Activated CD8-positive, alpha-beta memory T cell treated with anti-CD3 and anti-CD28 coated beads for 48 hours (primary cell): ENCODE measurements at places on chromosomes 3 and 15.

GRCh38 chr3:17315897-17316296, 426.5 kb downstream of the TBC1D5 start:
- no peak for DNase-seq

DNA sequence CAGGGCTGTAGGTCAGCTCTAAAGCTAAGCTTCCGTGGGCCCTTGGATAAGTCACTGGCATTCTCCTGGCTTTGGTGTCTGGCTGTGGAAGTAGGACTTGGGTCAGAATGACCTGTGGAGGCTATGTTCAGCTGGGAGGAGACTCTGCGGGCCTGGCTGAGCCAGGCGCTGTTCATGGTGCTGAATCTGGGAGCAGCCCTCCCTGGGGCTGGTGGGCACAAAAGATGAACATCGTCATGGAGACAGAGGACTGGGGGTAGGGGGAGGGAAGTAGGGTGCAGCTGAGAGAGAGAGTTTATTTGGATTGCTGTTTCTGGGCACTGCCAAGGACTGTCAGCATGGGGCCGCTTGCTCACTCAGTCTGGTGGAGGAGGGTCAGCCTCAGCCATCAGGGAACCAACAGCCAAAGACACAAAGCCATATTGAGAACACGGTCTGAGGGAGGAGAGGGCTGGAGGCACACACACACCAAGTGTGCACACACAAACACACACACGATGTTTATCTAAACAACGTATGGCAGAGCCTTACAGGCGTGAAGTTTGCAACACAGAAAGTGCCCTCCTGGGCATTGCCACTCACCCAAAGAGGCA, 120.7 kb upstream of the LINGO1 start:
- no peak for DNase-seq

DNA sequence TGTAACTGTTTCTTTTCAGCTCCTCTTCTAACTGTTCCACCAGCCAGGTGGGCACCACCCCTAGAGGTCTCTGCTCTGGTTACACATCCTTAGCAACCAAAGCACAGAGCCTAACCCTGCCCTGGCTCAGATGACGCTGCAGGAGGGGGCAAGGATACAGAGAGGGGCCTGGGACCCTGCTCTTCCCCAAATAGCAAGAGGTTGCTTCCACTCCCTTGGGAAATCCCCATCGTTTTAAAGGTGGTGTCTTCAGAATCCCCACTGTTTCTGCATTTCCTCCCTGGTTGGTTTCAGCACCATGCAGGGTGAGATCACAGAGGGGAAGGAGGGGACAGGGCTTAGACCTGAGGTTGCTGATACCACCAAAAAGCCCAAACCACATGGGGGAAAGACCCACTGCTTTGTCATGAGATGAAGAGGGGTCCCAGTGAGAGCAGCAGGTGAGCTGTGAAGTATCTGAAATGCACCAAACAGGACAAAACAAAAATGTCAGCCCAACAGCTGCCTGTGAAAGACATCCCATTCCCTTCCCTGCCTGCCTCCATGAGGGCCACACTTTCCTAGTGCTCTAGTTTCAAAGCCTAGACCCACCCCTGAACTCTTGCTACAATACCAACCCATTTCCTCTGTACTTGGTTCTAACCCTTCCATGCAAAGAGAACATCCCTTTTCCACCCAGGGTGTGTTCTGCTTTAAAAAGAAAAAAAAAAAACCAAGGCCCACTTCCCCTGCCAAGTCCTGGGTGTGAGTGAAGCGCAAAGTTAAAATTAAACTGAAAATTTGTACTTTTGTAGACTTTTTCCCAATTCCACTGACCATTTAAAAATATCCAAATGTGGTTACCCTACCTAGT, 29.0 kb downstream of the ANP32A start:
- DNase-seq = no peak

DNA sequence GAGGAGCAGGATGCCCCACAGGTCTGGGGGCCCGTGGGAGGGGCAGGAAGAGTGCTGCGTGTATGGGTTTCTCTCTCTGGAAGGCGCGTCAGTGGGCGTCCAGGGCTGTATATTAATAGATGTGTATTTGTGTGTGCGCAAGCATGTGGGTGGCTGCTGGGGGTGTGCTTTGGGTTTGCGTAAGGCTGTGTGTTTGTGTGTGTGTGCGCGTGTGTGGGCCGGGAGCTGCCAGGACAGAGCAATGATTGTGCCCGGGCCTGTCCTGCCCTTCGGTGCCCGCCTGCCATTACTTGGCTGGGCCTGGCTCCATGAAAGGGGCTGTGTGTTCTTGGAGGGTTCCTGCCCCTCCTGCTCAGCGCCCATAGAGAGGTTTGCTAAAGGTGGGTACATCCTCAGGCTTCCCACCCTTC, 16.3 kb downstream of the CSPG4 start:
- DNase-seq = no peak

GRCh38 chr3:43327582-43327979, 41.2 kb downstream of the SNRK start:
- no peak for DNase-seq
